Activated CD4-positive, alpha-beta T cell treated with anti-CD3 and anti-CD28 coated beads, Interleukin-2, amount 50 U/mL, for 1 hour (primary cell): ENCODE measurements at places on chromosomes 5 and 9.

- DNase-seq, result no peak
Observed at GRCh38 chr9:78438211-78438610, 141.3 kb downstream of the PSAT1 start.

GRCh38 chr5:355958-356357, 34.4 kb downstream of the AHRR start:
- no peak for DNase-seq

- DNase-seq, result no peak
Observed at GRCh38 chr9:37914154-37914551, 10.2 kb upstream of the SLC25A51 start.

DNA sequence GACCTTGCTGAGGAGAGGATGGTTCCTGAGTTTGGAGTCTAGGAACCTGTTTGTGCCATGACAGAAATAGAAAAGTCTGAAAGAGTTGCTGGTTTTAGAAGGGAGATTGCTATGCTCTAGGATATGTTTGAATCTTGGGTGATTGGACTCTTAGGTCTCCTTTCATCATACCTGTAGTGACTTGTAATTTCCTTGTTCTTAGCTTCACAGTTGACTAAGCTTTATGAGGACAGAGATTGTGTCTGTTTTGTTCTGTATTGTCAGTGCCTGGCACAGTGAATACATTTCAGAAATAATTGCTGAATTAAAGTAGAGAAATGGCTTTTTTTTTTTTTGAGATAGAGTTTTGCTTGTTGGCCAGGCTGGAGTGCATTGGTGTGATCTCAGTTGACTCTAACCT, 31.5 kb downstream of the GAPVD1 start:
- no peak for DNase-seq

DNA sequence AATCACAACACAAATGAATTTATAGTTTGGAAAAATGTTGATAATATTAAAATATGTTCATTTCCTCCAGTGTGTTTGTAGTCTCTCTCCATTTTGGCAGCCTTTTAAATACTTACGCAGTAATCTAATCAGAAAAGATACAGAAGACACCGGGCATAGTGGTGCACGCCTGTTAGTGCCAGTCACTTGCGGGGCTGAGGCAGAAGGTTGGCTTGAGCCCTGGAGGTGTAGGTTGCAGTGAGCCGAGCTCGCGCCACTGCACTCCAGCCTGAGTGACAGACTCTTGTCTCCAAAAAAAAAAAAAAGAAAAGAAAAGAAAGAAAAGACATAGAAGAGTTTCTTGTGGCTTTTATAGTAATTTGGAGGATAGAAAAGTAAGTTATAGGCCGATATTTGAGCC, 41.9 kb downstream of the NDFIP1 start:
- no peak for DNase-seq

DNA sequence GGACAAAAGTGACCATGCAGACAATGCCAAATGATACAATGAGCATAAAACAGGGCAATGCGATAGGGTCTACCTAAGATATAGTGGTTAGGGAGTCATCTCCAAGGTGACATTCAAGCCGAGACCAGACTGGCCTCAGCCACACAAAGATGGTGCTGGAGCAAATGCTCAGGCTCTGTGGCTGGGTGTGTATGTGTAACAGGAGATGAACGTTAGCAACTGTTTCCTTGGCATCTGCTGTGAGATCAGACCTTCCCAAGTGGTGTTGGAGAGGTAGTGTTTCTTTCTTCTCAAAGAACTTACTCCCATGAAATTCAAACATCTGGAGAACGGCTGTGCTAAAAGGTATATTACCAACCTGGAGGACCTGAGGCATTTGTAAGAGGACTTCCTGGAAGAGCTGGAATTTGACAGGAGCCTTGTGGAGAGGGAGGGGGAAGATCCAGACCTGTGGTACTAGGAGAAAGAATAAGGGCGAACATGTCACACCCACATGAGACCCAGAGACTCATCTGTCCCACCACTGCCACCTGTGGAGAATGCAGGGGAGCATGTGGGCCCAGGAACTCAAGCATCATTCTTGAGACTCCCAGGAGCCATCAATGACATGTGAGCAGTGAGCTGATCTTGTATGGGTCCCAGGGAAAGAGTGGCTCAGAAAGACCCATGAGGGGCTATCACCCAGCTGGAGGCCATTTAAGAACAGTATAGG, 21.4 kb upstream of the ANXA6 start:
- no peak for DNase-seq

GRCh38 chr5:174501461-174502069, 222.8 kb upstream of the MSX2 start:
- DNase-seq, result no peak

DNA sequence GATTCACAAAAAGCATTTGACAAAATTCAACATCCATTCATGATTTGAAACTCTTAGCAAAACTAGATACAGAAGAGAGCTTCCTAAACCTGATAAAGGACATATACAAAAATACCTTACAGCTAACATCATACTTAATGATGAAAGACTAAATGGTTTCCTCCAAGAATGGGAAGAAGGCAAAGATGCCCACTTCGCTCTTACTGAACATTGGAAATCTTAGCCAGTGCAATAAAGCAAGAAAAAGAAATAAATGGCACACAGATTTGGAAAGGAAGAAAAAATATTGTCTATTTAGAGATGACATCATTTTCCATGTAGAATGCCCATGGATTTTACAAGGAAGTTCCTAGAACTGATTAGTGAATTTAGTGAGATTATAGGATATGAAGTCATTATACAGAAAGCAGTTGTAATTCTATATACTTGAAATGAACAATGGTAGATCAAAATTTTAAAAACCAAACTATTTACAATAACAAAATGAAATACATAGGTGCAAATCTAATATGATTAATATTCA, 64.4 kb downstream of the NAA35 start:
- no peak for DNase-seq

DNA sequence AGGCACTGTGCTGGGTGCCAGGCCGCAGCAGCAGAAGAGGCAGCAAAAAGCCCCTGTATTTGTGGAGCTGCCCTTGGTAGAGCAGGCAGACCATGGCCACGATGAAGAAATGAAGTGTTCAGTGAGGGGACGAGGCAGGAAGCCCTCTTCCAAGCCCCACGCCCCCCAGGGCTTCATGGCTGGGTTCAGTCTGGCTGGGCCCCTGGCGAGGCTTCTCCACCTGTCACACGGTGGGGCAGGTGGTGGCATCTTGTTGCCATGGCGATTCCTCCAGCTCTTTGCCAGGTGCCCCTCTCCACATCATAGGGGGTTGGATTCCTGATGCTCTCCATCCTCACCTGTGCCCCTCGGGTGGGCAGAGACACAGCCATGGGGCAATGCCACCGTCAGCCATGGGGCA, 21.5 kb downstream of the ADGRD2 start:
- DNase-seq, result no peak

GRCh38 chr5:67182301-67182790, 14.3 kb downstream of the CD180 start:
- no peak for DNase-seq

DNA sequence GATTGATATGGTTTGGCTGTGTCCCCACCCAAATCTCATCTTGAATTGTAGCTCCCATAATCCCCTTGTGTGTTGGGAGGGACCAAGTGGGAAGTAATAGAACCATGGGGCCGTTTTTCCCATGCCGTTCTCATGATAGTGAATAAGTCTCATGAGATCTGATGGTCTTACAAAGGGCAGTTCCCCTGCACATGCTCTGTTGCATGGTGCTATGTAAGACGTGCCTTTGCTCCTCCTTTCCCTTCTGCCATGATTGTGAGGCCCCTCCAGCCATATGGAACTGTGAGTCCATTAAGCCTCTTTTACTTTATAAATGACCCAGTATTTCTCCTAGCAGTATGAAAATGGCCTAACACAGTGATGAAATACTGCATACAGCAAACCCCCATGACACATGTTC, 84.8 kb upstream of the SELENOP start:
- no peak for DNase-seq

- DNase-seq, result no peak
Observed at GRCh38 chr9:119836036-119836435, 466.8 kb upstream of the BRINP1 start.

GRCh38 chr5:16461782-16462181, 3.8 kb downstream of the ZNF622 start:
- DNase-seq, result no peak

- no peak for DNase-seq
Observed at GRCh38 chr9:71744754-71745521, 23.4 kb downstream of the CEMIP2 start.

DNA sequence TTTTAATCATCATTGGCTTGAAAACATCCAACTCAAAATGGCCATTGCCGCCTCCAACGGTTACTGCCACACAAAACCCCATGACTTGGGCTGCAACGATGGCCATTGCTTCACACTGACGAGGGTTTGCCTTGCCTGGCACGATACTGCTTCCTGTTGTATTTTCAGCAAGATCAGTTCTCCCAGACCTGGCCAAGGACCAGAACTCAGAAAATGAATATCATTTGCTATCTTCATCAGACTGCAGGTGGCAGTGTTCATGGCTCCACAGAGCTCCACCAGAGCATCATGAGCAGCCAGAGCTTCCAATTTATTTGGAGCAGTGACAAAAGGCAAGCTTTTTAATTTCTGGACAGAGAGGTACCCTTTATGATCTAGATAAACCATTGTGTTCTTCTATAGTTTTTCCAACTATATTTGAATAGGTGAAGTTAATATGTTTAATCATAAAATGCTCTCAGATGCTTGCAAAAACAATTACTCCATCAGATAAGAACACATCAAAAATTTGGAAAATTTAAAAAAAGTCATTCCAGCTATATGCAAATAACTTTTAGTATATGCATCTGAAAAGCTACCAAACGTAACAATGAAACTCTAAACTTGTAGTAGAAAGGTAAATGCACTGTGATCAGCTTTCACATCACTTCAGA, 10.4 kb downstream of the AMACR start:
- peak; percentile 8 for DNase-seq

GRCh38 chr5:37722236-37723161, 117.3 kb downstream of the GDNF start:
- DNase-seq, result no peak

GRCh38 chr5:87392801-87393200, 19.9 kb downstream of the CCNH start:
- no peak for DNase-seq

GRCh38 chr5:88503041-88503345, 234.3 kb upstream of the TMEM161B start:
- no peak for DNase-seq

- DNase-seq, result no peak
Observed at GRCh38 chr9:6214903-6215302, 704 bp upstream of the IL33 start.

GRCh38 chr5:140791089-140791488, 3.6 kb upstream of the PCDHA2 start:
- DNase-seq, result no peak

GRCh38 chr9:89109666-89110065, 69.0 kb downstream of the SHC3 start:
- no peak for DNase-seq

DNA sequence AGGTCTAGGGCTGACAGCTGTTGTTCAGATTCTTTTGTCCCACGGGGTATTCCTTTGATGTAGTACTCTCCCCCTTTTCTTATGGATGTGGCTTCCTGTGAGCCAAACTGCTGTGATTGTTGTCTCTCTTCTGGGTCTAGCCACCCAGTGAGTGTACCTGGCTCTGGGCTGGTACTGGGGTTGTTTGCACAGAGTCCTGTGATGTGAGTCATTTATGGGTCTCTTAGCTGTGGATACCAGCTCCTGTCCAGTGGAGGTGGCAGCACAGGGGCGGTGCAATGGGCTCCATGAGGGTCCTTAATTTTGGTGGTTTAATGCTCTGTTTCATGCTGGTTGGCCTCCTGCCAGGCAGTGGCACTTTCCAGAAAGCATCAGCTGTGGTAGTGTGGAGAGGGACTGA, 161.3 kb downstream of the CAVIN4 start:
- DNase-seq, result no peak

DNA sequence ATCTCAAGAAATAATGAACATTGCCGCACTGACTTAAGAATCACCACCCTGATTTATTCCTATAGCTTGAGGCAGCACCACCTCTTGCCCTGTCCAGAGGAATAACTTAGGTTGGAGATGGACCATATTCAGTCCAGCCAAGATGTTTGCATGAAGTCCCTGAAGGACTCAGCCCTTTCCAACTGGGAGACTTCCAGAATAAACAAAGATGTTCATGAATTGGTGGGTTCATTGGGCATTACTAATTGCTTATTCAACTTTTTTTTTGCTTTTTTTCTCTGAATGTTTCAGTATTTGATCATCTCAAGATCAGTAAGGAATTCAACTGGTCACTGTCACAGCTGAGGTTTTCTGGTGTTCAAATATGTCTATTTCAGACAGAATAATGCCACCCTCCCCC, 470.6 kb downstream of the CCDC171 start:
- DNase-seq, result no peak

GRCh38 chr9:135178498-135178897, 91.0 kb downstream of the OLFM1 start:
- no peak for DNase-seq

DNA sequence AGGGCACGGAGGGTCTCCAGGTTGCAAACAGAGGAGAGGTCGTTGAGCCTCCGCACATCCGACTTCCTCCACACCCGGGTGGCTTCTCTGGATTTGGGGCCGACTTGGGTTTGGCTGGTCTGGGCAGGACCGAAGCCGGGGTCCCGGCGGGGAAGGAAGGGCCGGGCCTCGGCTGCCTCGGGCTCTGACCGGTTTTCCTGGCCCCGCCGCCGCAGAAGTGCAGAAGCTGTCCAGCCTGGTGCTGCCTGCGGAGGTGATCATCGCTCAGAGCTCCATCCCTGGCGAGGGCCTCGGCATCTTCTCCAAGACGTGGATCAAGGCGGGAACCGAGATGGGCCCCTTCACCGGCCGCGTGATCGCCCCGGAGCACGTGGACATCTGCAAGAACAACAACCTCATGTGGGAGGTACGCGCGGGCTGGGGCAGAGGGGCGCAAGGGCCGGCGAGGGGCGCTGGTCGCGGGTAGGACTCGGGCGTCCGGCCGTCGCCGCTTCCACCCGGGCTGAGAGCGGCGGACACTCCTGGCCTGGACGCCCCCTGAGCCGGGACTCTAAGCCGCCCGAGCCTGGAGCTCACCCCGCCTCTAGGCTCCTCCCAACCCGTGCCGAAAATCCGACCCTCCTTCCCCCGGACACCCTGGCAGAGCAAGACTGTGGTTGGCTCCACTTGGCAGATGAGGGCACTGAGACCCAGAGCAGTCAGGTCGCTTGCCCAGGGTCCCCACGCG, 2.2 kb downstream of the PRDM12 start:
- DNase-seq, result no peak
